Cerebellar nuclear complex (tissue), 1 donor: ENCODE measurements at places on chromosomes 16 and 17.

DNA sequence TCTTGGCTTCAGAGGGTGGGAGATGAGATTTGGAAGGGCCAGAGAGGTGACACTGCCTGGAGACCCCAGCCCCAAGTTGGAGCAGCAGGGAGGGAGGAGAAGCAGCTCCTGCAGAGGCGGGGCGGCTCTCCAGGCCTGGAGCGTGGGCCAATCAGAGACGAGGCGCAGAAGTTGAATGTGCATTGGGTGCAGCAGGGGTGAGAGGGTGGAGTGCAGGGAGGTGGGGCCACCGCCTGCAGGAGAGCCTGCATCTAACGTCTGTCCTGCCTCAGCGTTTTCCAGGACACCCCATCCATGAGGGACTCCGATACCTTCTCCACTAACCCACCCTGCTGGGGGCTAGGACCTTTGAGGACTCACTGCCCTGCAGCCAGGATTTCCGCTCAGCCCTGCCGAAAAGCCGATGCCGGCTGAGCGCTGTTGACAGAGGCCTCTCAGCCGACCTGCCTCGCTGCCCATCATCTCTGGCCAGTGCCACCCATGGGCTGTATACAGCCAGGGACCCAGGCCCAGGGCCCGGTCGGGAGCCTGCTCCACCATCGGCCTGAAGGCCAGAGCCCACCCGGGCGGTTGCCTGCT is 146.2 kb downstream of the ENGASE start:
- DNase-seq: no peak

DNA sequence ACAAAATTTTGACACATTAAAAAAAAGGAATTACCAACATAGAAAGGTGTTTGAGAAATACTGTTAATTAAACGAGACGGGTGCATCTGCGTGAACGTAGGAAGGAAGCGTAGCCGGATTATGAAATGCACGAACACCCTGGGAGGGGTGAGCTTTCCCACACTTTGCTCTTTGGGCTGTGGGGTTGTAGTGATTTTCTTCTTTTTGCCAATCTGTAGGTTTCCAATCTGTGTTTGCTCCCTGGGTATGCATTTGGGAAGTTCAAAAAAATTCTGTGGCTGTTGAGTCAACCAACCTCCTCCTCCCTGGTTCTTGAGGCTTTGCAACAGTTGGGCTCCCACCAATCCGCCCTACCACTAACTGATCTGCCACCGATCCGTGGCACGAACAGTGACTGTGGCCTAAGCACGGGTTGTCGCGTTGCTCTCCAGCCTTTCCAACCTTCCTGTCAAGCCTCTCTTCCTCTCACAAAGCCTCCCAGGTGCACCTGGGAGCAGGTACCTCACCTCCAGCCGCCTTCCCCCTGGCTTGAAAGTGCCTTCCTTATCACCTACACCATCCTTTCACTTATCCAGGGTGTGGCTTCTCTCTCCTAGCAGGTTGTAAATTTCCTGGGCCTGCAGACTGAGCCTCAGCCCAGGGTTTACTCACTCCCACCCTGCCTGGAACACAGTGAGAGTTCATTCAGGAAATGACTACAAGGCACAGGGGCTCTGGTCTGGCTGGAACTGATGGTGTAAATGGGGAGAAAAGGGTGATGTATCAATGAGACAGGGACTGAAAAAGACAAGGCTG is 16.6 kb downstream of the RTN4RL1 start:
- no peak for DNase-seq

- DNase-seq: no peak
Measured at GRCh38 chr17:66040402-66040801, 151.5 kb downstream of the CEP112 start.

DNA sequence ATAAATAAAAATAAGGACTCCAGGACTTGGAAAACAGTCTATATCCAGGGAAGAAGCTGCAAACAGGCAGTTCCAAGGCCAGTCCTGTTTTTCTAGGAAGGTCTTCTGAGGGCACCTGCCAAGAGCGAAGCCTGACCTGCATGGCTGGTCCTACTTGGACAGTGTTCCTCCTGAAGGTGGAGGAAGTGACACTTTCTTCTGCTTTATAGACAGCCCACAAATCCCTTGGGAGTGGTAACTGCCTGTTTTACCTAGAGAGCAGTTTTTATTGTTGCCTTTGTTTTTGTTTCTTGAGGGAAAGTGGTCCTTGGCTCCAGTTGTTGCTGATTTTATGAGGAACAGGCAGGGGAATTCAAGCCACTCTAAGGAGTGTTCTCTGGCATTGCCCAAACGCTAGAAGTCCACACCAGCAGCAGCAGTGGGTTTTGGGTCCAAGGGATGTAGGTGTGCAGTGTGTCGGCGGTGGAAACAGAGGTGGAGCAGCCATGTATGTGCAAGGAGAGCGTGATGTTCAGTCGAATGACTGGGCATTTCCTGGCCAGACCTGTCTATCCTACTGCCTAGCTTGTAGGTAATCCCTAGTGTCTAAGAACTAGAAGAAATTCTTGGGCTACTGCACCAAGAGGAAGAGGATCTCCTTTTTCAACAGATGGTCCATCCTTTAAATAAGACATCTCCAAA is 35.3 kb downstream of the LDHD start:
- no peak for DNase-seq

DNA sequence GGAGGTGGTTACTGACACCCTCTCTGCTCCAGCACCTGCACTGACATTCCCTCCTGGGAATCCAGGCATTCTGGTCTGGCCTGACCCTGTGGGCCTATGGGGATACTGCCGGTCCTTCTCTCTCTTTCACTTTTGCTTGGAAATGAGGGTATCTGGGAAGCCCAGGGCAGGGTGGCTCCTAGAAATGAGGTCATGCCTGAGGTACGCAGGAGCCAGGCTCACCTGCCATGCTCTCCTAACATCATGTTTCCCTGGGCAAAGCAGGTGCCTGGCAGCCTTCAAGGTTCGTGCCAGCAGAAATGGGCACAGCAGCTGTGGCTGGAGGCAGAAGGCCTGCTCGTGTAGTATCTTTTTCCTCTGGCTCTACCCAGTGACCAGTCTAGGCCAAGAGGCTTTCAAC is 3.3 kb downstream of the ITGA3 start:
- no peak for DNase-seq

DNA sequence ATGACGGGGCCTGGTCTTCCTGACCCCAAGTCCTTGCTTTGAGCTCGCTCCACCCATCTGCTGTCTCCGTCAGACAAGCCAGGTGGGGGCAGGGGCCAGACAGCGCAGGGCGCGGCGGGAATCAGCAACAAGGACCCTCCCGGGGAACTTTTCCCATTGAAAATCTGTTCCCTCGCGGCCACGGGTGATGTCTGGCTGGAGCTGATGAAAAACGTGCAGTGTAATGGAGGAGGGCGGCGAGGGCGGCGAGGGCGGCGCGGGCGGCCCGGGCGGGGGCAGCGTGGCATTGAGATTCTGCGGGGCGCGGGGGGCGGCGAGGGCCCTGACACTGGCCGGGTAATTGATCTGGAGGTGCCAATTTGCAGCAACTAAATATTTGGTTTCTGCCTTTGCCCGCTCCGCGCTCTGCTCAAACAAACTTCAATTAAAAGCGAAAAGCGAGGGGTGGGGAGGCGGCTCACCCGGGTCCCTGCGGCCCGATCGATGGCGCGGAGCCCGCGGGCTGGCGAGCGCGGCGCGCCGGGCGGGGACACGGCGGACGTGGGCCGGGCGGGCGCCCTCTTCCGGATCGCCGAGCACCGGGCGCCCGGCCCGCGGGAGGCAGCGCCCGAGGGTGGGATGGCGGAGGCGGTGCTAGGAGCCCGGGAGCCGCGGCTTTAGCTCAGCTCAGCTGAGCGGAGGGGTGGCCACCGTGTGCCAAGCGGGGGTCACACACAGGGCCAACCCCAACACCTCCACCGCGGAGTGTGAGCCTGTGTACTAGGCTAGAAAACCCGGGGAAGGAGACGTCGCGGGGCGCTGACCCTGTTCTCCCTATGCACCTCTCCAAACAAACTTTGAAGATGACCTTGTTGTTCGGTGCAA is 32.4 kb downstream of the DCAKD start:
- no peak for DNase-seq

DNA sequence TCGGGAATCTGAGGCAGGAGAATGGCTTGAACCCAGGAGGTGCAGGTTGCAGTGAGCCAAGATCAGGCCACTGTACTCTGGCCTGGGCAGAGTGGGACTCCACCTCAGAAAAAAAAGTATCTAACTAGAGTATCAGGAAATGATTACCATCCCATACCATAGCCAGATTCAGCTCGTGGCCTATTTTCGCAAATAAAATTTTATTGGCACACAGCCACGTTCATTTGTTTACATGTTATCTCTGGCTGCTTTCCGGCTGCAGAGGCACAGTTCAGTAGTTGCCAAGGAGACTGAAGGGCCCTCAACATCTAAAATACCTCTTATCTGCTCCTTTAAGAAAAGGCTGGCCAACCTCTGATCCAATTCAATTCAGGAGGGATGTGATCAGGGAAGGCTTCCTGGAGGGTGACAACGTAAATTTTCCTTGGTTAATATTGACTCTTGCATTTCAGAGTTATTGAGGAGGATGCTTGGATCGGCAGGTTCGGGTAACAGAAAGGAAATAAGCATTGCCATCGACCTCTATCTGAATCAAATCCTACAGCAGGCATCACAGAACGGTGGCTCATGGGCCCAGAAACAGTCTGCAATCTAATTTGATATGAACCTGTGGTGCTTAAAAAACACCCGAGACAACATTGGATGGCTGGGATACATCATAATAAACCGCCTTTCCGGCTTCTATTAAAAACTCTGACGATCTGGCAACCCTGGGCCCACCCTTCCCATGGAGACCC is 73.8 kb downstream of the XYLT1 start:
- DNase-seq: no peak

DNA sequence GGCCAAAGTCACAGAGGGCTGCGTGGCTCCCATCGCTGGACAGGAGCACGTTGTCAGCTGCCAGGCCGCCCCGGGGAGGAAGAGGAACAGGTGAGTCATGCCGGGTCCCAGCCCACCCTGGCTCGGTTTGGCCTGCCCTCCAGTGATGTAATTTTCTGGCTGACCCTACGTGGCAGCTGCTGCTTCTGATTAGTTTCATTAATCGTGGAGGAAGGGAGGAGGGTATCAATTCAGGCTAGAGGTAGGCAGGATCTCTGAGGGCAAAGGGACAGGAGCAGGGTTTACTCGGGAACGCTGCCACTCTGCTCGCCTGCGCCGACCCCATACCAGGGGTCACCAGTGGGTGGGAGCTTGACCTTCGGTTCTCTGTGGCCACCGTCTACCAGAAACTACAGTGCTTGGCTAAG is 11.7 kb upstream of the SPATA32 start:
- no peak for DNase-seq

GRCh38 chr17:82013341-82013740 is 9.3 kb downstream of the CENPX start:
- no peak for DNase-seq

DNA sequence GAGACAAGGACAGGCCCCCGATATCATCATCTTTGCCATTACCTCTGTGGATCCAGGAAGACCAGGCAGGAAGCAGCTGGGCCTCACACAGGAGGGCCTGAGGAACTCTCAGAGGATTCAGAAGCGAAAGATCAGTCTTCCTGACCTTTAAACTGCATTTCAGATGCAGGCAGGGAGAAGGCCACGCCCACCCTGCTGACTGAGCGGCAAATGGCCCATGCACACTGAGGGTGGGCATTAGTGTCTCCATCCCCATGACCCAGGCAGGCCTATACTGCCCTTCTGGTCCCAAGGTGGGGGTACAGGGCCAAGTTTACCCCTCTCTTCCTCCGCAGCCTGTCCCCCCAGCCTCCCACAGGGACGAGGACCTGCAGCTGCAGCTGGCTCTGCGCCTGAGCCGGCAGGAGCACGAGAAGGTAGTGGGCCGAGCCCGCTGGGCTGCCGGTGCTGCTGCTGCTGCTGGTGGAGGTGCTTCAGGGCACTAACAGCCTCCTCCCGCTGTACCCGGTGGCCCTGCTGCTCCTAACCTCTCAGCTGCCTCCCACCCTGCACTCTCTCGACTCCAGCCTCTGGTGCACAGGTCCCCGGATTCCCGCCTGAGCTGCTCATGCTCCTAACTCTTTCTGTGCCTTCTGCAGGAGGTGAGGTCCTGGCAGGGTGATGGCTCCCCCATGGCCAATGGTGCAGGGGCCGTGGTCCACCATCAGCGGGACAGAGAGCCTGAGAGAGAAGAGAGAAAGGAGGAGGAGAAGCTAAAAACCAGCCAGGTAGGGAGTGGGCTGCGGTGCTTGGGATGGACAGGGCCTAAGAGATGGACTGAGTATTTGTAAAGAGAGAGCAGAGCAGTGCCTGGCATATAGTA is 6.2 kb downstream of the EPN3 start:
- no peak for DNase-seq
